ENCODE measurements at places on chromosomes 16 and 17.

DNA sequence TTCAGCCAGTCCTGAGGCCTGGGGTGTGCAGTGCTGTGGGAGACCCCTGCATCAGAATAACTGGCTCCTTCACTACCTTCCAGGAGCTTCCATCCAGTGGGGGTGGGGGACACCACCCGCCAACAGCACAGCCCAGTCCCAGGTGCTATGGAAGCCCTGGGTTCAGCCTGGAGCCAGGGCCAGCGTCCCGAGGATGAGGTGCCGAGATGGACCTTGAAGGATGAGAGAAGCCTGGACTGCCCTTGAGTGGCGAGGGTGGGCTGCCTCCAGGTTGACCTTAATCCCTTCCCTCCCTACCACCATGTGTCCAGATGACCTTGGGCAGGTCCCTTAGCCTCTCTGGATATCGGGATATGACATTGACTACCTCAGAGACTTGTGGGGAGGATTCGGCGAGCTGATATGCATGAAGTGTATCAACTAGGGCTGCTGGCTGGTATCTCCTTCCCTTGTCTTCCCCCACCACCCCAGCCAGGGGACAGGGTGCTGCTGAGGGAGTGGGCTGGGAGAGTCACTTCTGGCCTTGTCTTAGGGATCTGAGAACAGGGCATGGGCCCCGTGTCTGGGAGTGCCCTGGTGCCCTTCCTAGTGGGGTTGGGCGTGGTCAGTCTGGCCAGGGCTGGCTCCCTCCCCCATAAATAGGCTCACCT is 14.2 kb upstream of the LASP1NB start:
- no peak for DNase-seq

DNA sequence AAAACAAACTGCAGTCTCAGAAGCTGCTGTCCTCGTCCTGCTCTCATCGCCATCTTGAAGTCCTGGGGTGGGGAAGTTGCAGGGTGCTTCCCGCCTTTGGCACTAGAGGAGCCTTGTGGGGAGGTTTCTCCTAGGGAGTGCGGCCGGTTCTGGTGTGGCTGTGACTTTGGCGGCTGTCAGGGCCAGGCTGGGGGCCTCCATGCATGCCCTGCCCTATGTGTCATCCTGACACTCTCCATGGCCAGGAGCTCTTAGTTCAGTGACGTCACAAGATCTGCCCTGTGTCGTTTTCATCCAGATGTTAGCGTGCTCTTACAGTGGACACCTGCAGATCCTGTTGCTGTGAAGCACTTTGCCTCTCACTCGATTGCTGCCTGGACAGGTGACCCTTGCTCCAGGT is 49.6 kb downstream of the PLD6 start:
- DNase-seq, result no peak

GRCh38 chr16:88560714-88561484 is 9.3 kb upstream of the ZC3H18 start:
- DNase-seq, result peak; percentile 73

DNA sequence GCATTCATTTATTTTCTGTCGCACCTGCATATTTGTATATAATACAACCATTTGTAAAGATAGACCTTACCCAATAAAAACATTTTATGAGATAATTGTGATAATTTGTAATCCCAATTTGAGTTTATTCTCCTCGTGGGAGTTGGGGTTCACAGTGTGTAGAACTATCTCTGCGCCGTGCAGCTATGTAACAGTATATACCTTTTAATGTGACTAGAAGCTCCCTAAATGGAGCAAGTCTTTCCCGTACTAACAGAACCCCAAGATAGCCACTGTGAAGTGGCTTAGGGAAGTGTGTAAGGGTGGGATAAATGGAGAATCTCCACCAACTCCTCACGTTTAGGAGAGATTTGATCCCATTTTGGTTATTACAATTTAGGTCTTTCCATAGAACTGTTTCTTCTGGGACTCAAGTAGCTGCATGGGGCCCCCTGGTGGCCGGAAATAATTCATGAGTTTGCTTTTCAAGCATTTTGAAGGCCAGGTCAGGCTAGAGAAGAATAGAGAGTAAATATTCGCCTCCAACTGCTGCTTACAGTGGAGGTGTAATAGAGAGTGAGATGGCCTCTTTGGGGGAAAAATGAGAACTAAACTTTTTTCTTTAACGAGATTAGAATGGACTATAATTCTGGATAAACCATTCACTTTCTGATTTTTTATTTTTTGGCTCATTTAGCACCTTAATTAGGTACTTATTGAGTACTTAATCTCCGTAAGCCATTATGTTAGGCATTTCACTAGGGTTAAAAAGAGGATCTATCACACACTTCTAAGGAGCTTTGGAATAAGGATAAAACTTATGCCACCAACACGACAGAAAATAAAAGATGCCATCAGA is 4.5 kb downstream of the TMEM100 start:
- DNase-seq, result peak; percentile 83

- no peak for DNase-seq
Measured at GRCh38 chr17:48308581-48308980, 121.4 kb downstream of the SKAP1 start.

GRCh38 chr16:85385463-85386331 is 227.4 kb upstream of the GSE1 start:
- DNase-seq, result peak; percentile 79

- no peak for DNase-seq
Measured at GRCh38 chr16:69367980-69368379, 16.4 kb upstream of the TMED6 start.

DNA sequence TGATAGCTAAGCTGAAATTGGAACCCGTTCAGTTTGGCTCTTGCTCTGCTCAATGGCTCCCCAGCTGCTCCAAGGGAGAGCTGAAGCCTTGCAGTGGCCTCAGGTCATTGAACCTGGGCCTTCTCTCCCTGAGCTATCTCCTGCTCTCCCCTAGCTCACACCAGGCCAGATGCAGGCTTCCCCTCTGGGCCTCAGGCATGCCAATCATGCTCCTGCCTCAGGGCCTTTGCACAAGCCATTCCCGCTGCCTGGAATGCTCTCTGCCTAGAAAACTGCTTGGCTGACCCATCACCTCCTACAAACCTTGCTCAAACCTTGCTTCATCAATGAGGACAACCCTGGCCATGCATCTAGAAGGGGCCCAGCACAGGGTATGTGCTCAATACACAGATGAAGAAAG is 16.7 kb upstream of the KRTAP17-1 start:
- no peak for DNase-seq

DNA sequence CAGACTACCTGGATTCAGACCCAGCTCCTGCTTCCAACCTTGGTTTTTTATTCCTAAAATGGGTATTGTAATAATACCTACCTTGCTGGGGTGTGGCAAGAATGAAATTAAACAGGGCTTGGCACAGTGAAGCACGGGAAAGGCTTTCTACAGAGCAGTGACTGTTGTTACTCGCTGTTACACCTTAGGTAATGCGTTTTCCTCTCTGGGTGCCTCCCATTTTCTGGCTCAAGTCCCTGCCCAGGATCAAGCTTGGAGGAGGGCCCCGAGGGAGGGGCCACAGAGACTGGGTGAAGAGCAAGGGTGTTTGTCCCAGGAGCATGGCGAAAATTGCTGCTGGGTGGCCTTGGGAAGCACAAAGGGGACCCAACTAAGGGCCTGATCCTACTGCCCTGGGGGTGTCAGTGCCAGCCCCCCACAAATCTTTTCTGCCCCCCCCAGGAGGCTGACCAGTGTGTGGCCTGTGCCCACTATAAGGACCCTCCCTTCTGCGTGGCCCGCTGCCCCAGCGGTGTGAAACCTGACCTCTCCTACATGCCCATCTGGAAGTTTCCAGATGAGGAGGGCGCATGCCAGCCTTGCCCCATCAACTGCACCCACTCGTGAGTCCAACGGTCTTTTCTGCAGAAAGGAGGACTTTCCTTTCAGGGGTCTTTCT is 13.3 kb downstream of the MIEN1 start:
- no peak for DNase-seq

Measured in nephron progenitor cell (in vitro differentiated cells).